ENCODE measurements at places on chromosomes 1 and 21.

DNA sequence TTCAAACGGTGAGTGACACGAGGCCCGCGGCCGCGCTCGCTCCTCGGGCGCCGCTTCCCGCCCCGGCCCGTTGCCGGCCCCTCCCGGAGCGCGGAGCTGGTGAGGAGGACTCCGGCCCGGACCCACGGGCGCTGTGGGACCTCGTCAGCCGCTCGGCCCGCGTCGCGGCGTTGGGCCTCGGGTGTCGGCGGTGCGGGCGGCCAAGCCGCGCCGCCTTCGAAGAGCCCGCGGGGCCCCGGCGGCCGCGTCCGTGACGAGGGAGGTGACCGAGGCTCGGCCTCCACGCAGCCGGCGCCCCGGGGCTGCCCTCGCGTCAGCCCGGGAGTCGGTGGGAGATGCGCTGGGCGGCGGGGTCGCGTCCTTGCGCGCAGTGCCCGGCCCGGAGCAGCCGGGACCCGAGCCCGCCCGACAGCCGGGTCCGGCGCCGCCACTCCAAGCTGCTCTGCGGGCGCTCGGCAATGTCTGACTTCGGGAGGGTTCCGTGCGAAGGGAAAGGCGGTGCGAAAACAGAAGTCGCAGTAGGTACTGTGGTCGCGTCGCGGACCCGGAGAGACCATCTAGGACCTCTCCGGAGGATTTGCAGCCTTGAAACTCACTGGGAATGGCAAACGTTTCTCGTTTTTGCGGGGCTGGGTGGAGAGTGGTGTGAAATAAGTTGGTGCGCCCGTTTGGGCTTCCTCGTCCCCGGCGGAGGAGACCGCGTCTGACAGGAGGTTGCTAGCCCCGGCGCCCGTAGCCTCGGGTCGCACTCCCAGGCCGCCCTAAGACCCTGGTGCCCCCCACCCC is 829 bp downstream of the SPEN start:
- peak; percentile 25 for DNase-seq

DNA sequence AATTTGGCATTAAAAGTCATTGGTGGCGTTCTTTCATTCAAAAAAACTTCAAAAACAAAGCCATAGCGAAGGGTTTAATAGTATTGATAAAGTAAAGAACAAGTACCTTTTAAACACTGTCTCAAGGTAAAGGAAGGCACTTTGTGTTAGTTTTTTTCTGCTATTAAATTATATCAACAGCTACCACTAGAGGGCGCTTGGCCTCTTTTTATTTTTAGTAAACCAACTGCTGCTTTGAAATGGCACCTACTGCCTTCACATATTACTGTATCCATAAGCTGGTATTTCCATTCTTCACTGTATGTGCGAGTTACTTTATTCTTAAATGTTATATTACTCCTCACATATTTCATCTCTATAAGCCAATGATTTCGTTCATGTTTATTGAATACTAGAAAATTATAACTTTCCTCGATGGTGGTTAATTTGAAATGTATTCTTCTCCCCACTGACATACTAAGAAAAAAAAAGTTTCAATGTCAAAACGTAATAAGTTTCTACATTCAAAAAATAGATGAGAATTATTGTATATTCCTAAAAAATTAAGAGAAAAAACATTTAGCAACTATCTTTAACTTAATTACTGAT is 125.7 kb upstream of the CXADR start:
- DNase-seq = peak; percentile 33

GRCh38 chr1:13901039-13901438 is 201.1 kb downstream of the PRDM2 start:
- no peak for DNase-seq

GRCh38 chr1:7948960-7949359 is 8.3 kb upstream of the TNFRSF9 start:
- DNase-seq = peak; percentile 52

DNA sequence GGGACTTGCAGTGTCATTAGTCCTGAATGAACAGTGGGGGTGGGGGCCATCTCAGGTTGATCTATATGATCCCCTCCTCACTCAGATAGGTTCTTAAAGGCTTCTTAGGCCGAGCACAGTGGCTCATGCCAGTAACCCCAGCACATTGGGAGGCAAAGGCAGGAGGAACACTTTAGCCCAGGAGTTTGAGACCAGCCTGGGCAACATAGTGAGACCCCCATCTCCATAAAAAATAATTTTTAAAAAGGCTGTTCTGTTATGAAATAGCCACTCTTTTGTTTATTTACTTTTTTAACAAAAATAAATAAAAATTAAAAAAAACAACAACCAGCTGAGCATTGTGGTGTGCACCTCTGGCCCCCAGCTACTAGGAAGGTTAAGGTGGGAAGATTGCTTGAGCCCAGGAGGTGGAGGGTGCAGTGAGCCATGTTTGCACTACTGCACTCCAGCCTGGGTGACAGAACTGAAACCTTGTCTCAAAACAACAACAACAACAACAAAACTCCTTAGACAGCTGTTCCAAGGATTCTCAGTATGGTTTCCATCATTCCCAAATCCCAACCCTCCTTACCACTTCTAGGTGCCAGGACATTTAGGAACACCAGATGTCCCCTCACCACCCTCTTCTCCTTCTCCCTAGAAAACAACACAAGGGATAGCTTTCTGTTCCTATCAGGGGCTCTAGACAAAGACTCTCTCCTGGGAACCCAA is 2.0 kb upstream of the TRAPPC3 start:
- DNase-seq = no peak

DNA sequence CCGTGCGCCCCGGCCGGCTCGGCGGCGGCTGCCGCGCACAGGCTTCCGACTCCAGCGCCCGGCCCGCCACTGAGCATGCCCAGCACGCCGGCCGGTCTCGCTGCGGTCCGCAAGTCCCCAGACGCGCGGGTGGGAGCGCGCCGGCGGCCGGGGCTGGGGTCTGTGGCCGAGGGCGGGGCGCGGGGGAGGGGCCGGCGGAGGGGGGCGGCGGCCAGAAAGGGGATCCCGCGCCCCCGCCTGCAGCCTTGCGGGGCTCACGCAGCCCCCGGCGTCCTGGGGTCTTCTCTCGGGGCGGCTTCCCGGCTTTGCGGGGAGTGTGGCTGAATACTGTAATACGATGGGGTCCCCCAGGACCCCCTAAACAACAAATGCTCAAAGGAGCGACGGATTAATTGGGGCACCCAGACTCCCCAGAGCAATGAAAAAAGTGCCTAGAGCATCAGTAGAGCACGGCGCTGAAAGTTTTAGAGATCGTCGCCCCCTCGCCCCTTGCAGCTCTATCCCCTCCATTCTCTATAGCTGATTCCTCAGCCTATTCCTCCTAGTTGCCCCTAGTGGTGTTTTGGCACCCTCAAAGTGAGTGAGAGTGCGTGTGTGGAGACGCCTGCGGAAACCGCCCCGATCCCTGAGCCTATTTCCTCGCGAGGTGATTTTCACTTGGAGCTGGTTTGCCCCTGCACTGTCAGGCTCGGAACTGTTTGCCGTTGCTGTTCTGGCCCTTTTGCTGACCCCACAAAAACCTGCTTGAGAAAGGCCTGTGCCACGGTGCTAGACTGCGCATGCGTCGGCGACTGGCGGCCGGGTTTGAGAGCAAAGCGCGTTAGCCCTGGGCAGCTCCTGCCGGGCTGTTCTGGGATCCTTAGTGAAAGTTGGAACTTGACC is at the start of gene VAV3:
Gene VAV3 (minus strand): TSS at position 71 of the 882 bp plus-strand sequence. CDS start 311 bp downstream, outside the sequence.
- peak; percentile 69 for DNase-seq

DNA sequence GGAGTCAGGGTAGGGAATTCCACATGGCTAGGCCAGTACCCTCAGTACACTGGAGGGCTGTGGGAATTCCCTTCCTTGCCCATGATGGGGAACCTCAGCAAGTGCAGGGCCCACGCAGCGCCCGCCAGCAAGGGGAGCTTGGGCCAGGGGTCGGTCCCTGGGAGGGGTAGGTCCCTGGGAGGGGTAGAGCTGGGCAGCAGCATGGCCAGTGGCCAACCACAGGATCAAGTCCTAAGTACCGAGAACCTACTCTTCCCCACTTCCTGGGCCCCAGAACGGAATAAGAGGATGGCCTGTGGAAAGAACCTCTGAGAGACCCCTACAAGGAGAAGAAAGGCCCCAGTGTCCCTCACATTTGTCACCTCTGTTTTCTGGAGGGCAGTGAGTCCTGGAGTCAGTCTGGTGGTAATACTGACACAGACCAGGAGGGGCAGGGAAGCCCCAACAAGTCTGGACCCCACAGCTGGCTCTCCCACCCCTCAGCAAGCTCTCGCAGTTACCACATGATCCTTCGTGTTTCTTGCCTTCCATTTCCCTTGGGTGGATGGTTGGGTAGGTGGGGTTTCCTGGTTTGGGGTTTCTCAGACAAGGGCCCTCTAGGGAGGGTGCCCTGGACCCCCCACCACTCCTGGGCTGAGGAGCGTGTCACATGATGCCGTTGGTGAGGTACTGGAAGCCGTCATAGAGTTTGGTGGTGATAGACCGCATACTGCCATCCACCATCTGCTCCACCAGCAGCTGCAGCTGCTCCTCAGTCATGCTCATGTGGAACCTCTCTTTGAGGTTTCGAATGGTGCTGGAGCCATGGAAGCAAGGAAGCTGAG is 10.3 kb downstream of the ZNF687 start:
- DNase-seq = no peak

- no peak for DNase-seq
These were observed 237.1 kb downstream of the TRABD2B start for GRCh38 chr1:47759936-47760629.

- DNase-seq = no peak
These were observed 37.1 kb upstream of the CAP1 start for GRCh38 chr1:40003156-40004093.

GRCh38 chr1:168136709-168137514 is at the start of gene GPR161:
Gene GPR161 (minus strand): TSS chr1:168136930. CDS start chr1:168104850, 32,080 bp downstream.
- DNase-seq = peak; percentile 37

- no peak for DNase-seq
These were observed 5.8 kb downstream of the RNU5D-1 start for GRCh38 chr1:44724955-44725698.

DNA sequence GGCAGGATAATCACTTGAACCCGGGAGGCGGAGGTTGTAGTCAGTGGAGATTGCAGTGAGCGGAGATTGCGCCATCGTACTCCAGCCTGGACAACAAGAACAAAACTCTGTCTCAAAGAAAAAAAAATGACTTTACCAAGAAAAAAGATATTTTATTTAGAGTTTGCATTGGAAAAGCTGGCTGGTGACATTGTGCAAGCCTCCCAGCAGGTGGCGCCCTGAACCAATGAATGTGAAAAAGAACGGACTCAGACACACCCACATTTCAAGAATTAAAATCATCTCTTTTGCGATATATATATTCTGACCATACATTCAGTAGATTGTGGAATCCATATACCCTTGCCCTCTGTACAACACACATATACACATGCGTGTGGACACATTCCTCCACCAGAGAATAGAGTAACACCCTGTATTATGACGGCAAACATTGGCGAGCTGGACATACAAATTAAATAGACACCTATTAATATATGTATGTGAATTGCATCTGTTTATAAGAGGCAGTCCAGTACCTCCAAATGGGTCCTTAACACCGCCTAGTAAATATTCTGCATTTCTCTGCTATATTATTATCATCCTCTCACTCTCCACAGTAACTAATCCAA is 39.0 kb upstream of the CADM3 start:
- DNase-seq = peak; percentile 54

GRCh38 chr1:241081473-241081872 is 275.5 kb downstream of the RGS7 start:
- no peak for DNase-seq

- DNase-seq = no peak
These were observed 1.9 kb upstream of the OR2T10 start for GRCh38 chr1:248599396-248599795.

- DNase-seq = no peak
These were observed 63.0 kb upstream of the ADARB1 start for GRCh38 chr21:45011426-45011825.

DNA sequence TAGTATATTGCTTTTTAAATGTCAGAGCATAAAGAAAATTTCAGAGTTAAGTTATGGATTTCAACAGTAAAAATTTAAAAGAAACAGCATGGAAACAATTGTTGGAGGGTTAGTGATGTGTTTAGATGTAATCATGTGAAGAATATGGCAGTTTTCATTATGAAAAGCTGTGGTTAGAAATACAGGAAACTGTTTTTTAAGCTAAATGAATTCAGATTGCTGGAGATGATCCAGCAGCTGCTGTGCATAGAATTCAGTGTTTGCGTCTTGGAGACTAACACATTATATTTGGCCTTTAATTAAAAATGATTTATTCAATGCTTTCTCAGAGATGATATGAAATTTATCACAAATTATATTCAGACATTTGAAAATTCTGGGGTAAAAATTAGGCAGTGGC is 273.6 kb upstream of the LRRC7 start:
- no peak for DNase-seq

DNA sequence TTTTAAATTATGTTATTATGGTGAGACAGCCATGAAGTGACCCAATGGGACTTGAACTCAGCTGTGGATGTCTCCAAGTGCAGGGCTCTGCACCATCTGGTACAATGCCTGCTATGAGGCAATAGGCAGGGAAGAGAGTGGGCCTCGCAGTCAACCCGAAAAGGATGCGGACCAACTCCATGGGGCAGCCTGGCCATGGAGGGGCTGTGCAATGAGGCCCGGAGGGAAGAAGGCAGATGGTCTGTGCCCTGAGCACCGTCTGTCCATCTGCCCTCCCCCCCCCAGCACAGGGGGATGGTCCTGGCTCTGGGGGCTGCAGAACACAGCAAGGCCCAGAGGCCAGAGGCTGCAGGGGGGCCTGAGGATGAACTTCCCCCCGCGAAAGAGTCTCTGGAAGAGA is 17.0 kb downstream of the ESPN start:
- no peak for DNase-seq

DNA sequence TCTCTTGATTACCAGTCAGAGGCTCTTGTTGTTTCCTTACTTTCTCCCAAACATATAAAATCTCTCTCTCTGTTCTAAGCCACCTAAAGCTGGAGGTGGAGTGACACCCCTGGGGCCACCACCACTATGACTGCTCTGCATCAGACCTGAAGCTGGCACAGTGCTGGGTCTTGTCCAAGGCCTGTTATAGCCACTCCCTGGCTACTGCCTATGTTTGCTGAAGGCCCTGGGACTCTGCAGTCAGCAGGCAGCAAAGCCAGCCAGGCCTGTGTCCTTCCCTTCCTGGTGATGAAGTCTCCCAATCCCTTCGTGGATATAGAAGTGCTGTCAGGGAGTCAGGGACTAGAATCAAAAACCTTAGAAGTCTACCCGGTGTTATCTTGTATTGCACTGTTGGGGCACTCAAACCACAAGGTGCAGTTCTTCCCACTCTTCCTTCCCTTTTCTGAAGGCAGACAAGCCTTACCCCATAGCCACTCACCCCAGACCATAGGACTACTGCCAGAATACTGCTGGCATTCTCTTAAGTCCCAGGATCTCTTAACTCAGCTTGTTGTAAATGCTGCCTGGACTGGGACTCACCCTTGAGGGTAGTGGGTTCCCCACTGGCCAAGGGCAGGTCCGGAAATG is 103.1 kb downstream of the RPS6KC1 start:
- DNase-seq = no peak

GRCh38 chr1:80258659-80259058 is 1252.1 kb upstream of the ADGRL4 start:
- no peak for DNase-seq
